ENCODE measurements at places on chromosomes 7 and 10.

DNA sequence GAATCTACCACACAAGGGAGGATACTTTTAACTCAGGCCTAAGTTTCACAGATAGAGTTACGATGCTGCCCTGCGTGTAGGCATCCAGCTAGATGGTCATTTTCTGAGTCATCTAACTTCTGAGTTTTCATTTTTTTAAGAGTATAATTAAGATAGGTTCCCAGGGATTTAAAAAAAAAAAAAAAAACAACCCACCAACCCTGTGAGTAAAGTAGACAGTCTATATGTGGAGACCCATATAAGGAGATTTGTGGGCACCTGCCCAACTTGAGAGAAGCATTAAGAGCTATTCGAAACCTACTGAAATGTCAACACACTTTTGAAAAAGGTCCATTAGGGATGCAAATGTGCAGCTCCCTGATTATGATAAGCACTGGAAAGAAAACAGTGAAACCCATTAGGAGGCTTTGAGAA, 257.3 kb downstream of the TRIL start:
- no peak for DNase-seq

DNA sequence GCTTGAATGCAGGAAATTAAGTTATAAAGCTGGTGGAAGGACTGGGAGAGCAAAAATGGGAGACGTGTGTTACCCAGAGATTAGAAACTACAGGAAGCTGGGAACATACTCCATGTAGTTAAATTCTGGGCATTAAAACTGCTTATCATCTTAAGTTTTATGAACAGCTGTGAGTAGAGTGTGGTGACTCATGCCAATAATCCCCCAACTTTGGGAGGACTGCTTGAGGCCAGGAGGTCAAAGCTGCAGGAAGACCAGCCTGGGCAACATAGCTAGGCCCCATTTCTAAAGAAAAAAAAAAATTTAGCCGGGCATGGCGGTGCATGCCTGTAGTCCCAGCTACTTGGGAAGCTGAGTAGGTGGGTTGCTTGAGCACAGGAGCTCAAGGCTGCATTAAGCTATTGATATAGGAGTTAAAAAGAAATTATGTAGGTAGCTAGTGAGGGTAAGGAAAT, 56.2 kb upstream of the SEPHS1 start:
- no peak for DNase-seq

DNA sequence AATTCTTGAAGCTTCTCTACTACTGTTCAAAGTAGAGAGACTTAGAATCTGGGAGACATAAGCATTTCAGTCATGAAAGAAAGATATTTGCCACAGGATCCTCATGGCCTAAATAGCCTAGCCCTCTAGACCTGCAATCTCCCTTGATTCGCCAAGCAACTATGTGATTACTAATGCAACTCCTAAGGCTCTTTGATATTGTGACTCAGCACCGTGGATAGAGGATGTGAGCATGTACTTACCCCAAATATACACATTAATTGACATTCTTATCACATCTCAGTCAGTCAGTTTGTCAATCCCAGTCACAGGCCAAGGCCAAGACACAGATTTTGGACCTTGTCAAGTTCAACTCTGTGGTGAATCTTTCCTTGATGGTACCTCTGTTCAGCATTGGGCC, 42.6 kb downstream of the GPR37 start:
- no peak for DNase-seq

- no peak for DNase-seq
Measured at GRCh38 chr10:113780681-113781250, 29.3 kb downstream of the PLEKHS1 start.

- DNase-seq, result no peak
Measured at GRCh38 chr7:7127773-7128172, 54.6 kb upstream of the C1GALT1 start.

DNA sequence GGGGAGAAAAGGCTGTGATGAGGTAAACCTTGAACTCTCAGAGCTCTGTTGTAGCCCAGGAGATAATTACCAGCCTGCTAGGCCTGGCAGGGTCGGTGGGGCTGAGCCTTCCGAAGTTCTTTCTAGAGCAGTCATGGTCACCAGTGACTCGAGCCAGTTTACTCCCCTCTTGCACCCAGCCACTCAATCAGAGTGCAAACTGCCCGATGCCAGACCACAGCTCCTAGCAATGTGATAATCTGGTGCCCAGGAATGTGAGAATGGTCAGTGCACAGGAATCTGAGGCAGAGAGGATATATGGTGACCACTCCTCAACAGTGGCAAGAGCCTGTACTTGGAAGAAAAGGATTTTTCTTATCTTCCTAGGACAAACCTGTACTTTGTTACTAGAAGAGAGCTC, 46.4 kb upstream of the KMT2E start:
- no peak for DNase-seq

DNA sequence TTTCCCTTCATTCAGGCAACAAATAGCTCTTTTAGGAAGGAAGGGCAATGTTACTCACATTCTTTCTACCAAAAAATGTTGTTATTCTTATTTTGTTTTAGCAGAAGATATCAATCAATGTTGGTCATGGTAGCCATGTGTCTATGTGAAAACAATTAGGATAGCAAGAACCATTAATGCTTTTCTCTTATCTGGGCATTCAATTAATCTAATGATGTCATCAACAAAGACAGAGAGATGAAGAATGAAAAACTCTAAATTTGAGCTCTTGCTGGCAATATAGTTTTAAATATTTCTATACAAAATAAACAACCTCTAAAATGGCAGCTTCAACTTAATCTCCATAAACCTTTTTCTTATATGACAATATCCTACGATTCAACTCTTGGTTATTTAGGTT, 353.7 kb upstream of the ANKRD30A start:
- DNase-seq, result no peak

DNA sequence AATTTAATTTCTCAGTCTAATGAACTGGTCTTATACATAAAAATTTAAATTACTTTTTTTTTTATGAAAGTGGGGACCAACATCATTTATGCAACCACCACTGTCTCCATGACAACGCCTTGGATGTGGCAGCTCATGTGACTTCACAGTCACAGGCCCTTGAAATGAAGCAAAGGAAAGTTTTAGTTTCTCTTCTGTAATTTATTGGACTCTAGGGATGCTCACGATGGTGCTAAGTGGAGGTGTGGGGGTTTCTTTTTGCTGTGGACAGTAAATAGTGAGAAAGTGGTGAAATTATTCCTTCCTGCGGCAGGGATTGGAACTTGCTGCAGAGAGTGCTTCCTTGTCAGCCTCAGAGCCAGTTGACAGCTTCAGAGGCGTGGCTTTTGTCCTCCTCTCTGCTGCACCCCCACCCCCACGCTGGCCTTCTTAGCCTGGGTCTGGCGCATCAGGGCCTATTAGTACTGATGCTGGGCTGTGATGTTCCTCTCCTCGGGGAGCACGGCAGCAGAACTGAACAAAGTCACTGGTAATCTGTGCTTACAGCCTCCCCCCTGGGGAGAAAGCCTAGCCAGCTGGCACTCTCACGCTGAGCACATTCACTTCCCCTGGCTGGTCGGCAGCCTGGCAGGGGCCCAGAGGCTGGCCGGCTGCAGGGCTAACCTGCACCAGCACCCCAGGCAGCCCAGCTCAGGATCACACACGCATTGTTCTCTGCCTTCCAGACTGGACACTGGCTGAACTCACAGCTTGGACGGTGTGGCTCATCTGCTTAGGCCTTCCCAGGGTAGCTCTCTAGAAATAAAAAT, 517.5 kb upstream of the GALNT17 start:
- no peak for DNase-seq

GRCh38 chr7:132742189-132742612, 165.9 kb upstream of the PLXNA4 start:
- no peak for DNase-seq

DNA sequence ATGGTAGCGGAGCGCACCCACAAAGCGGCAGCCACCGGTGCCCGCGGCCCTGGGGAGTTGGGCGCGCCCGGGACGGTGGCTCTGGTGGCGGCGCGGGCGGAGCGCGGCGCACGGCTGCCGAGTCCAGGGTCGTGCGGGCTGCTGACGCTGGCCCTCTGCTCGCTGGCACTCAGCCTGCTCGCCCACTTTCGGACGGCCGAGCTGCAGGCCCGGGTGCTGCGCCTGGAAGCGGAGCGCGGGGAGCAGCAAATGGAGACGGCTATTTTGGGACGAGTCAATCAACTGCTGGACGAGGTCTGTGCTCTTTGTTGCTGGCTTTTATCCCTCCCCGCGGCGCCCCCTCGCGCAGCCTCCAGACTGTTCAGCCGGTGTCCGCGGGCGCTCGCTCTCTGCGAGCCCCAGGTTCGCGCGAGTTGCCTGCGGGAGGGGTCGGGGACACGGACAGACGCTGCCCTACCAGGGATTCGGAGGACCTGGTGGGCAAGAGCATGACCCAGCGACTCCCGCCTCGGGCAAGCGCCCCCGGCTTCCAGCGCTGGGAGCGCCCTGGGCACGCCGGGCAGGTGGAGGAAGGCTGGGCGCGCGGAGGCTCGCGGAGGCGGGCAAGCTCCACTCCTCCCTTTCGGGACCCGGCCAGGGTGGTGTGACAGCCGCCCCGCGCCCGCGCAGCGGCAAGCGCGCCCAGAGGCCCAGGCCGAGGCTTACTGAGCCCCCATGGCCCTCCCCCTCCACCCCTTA, 887 bp downstream of the COL13A1 start:
- DNase-seq, result no peak

GRCh38 chr7:83956104-83956503, 238.5 kb downstream of the SEMA3A start:
- no peak for DNase-seq

DNA sequence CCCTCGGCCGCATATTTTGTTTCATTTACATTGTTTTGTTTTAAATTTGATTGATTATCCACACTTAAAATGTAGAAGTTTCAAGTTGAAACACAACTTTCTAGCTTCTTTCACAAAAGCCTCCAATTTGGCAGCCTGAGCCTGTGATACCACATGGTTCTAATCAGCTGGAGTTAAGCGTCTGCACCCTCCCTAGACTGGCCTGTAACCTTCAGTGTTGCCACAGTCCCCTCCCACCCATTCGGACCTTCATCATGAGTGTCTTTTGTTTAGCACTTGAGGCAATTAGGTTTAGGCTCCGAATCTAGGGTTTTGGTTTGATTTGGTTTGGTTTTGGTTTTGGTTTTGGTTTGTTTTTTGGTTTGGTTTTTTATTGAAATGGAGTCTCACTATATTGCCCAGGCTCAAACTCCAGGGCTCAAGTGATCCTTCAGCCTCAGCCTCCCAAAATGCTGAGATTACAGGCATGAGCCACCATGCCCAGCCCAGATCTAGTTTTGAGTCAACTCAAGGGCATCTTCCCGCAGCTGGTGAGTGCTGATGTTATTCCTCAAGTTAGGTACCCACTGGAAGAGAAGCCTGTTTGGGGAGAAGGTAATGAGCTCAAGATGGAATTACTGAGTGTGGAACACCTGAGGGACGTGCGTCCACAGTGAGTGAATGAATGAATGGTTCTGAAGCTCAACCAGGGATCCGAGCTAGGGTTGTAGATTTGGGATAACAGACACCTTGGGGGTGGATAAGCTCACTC, 201.4 kb downstream of the HECW1 start:
- no peak for DNase-seq

DNA sequence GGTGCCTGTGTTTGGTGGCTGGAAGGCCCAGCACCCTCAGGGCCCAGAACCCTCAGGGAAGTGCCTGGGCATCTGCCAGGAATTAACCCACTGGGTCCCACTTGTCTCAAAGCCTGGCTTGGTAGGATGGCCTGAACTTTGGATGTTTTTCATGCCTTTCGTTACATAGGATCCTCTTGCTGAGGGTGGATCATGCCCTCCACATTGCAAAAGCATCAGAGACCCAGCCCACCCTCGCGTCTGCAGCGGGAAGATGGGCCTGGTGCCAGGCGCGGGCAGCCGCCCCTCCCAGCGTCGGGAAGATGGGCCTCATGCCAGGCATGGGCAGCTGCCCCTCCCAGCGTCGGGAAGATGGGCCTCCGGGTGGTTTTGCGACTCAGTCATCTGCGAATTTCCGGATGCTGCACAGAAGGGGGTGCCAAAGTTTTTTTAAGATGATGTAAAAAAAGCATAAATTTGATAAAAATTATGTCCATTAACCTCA, 51.9 kb upstream of the PRKAR1B start:
- DNase-seq, result no peak

DNA sequence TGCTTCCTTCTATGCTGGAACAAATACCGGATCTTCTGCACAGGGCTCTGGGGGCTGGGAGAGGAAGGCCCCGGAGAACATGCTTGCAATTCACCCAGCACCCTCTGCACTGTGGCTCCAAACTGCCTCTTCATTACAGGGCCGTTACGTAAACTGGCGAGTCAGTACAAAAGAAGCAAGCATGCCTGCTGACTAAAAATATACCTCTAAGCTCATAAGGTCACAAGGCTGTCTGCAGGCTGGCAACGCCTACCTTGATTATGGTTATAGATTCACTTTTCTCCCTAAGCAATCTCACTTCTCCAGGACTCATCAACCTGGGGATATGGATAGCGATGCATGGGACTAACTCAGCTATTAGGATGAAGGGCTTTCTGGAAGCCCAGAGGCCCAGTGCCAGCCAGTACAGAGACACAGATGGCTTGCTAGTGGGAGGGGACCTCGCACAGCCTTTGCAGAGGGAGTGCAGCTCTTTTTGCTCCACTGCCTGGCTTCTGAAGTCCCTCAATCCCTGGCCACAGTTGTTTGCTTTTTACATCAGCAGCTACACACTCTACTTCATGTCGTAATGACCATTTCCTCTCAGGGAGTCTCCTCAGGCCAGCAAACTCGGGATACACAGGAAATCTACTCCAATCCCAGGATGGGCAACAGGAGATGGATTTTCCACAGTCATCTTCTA, 96.1 kb downstream of the SH3PXD2A start:
- DNase-seq, result no peak

DNA sequence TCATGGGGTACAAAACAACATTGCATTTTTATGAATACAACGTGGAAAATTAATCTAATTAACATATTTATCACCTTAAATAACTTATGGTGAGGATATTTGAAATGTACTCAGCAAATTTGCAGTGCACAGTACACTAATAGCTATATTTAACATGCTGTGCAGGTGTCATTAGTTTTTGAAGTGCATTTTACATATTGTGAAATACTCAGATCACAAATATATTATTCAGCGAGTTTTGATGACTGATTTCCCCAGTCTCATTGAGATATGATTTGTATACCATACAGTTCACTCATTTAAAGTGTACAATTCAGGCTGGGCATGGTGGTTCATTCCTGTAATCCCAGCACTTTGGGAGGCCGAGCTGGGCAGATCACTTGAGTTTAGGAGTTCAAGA, 59.5 kb downstream of the TET1 start:
- DNase-seq, result no peak

DNA sequence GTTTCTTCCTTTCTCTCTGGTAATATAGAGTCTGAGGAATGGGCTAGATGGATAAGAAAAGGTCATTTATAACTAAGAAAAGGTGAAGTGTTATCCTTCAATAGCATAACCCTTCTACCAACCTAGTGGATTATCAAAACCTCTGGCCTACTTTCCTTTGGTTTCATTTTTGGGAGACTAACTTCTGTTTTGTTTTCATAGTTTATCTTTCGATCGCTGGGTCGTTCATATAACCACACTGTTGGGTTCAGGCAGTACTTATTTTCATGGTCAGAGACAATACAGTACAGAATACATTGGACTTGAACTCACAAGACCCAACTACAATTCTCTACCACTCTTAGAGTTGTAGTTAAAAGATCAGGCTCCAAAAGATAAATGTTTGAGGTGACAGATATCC, 86.5 kb downstream of the UBE2H start:
- DNase-seq, result no peak
